NCI-H1694 treated with DMSO at 0.1 percent for 48 hours (cell line): ENCODE measurements at places on chromosomes 2 and 18.

DNA sequence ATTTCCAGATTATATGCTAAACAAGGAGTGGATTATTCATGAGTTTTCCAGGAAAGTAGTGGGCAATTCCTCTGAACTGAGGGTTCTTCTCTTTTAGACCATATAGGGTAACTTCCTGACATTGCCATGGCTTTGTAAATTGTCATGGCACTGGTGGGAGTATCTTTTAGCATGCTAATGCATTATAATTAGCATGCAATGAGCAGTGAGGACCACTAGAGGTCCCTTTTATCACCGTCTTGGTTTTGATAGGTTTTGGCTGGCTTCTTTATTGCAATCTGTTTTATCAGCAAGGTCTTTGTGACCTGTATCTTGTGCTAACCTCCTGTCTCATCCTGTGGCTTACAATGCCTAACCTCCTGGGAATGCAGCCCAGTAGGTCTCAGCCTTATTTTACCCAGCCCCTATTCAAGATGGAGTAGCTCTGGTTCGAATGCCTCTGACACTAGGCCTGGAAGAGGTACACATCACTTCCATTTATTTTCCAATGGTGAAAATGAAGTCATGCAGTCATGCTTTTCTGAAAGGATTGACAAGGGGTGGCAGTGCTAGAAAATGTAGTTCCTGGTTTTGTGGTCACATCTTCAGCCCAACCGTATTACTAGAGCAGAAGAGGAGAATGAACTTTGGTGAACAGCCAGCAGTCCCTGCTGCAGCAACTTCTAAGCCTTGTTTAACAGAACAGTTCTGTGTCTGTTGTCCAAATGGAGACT, 26.6 kb upstream of the ITGA4 start:
- no peak for DNase-seq

DNA sequence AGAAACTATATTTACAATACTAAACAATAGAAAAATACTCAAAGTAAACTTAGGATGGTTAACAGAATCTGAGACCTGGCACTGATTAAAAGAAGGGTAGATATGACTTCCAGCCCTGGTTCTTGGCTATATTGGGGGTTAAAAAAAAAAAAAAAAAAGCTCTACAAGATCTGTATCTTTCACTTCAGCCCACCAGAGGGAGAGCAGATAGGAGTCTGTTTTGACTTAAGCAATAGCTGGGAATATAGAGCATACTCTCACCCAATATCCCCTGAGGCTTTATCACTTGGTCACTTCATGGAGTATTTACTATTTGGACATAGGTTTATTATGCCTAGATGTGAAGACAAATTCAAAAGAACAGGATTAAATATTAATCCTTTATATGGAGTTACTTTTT, 598.9 kb upstream of the LINC00305 start:
- DNase-seq: no peak

DNA sequence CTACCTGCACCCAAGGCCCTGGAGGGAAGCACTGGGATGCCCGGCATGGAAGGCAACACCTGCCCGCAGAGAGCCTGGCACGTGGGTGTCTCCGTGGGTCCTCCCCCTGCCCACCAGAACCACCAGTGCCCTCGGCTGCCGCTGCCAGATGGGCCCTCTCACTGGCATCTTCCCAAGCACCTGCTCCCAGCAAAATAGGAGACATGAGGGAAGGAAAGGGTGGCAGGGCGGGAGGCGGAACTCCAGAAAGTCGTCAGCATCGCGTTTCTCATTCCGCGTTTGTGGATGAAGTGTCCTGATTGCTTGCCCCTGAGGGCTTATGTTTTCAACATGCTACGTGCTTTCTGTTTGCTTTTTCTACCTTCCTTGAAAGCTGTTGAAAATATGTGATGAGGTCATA, 8.8 kb upstream of the SNTG2 start:
- DNase-seq: no peak

GRCh38 chr2:221572821-221573429, 821 bp upstream of the EPHA4 start:
- DNase-seq: no peak

- DNase-seq: no peak
Observed at GRCh38 chr2:144607891-144608521, 88.1 kb upstream of the ZEB2 start.

- peak; percentile 68 for DNase-seq
Observed at GRCh38 chr2:207133820-207134519, 31.8 kb downstream of the KLF7 start.

GRCh38 chr2:8447610-8448221, 234.1 kb upstream of the ID2 start:
- DNase-seq: no peak

DNA sequence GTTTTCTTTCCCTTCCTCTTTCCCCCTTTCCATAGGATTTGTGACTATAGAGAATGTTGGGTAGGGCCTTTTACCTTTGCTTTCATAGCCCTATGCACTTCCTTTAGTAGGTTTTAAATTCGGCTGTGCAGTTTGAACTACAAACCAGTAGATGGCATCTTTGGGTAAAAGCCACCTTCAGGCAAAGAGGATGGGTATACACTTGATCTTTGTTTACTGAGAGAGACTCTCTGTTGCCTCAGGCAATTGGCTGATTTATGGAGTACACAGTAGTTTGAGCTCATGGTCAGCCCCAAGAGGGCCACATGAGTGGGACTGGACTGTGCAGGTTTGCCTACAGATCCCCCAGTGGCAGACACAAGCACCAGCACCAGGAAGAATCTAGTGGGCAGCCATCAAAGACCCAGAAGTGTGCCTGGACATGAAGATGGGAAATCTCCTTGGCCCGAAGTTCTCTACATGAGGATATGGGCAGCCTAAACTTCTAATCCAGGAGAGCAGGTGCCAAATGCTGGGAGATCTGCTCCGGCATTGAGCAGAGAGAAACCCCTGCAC, 1304.3 kb upstream of the DDX18 start:
- peak; percentile 30 for DNase-seq

- DNase-seq: no peak
Observed at GRCh38 chr18:69872661-69873060, 75.0 kb downstream of the CD226 start.

GRCh38 chr2:175187378-175187777, 5.9 kb upstream of the ATP5MC3 start:
- DNase-seq: no peak

- no peak for DNase-seq
Observed at GRCh38 chr2:197184959-197185586, 125.5 kb downstream of the ANKRD44 start.

GRCh38 chr2:108061439-108062042, 75.2 kb downstream of the SLC5A7 start:
- no peak for DNase-seq

DNA sequence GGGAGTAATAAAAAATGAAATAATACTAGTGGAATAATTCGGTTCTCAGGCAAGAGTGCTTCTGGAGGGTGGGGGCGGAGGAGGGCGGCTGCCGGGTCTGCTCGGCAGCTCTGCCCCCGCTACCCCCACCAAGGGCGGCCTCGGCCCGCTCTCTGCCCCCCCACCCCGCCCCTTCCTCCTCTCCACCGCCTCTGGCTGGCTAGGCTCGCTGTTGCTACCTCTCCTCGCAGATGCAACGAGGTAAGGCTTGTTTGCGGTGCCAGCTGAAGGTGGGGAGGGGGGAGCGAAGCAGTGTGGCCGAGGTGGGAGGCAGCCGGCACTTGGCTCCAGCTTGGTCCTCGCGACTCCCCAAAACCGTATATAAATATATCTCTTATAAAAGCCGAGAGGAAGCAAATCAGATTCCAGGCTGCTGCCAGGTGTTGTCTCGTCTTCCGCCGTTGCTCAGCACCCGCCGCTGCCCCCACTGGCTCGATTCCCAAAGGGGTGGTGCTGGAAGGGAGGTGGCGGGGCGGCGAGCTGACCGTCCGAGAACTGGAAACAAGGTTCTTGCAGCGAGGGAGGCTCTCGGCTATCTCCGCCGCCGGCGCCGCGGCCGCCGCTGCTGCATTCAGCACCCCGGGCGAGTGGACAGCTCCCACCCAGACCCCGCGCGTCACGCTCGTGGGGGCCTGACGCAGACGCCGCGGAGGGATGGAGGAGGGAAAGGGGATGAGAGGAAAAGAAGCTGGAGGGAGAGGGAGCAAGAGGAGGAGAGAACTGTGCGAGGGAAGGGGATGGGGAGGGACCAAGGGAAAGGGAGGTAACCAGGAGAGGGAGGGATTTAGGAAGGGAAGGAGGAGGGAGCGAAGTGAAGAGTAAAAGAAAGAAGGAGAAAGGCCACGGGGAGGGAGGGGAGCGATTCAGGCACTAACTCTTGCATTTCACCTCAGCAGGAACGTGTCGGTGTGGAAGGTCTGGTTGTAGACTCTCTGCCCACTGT, at the start of gene MARCHF4:
Gene MARCHF4, minus strand, starts transcription at position 763 of the 982 bp plus-strand sequence. CDS start 2,223 bp downstream, outside the sequence.
- peak; percentile 32 for DNase-seq

DNA sequence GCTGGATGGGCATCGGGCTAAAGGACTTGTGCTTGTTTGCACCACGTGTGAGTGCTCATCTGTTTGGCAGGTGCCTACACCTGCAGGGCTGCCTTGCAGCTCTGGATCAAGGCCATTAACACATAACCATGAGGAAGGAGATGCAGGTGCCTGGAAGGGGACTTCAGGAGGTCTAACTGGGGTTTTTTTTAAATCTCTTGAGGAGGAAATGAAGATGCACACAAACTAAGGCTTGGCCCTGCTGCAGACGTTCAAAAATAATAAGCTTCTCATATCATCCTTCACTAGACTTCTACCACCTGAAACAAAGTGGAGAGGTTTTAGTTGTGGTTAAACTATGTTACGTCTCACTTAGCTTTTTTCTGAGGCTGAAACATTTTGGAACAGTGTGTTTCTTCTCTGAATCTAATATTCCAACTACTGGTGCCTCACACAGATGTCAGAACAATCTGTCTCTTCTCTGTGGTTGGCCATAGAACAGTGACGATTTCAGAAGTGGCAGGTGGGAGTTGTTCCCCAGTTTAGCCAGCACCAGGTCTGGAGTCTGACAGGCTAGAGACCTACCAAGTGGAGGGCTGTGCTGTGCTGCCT, 36.5 kb downstream of the BCL2L11 start:
- peak; percentile 17 for DNase-seq

GRCh38 chr2:10579441-10579840, 110.3 kb downstream of the NOL10 start:
- no peak for DNase-seq

- DNase-seq: no peak
Observed at GRCh38 chr2:240998995-240999791, 775 bp downstream of the SNED1 start.

DNA sequence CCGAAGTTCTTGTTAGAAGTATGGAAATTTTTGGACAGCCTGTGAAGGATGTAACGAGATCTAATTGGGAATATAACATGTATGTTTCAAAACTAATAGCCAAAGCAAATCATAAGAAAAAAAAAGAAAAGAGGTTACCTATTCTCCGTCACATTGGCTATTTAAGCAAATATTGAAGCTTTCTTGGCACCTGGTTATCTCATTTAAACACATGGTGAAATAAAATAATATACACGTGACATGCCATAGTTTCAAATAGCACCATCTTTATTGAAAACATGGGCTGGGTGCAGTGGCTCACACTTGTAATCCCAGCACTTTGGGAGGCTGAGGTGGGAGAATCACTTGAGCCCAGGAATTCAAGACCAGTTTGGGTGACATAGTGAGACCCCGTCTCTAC, 56.7 kb downstream of the ZEB2 start:
- no peak for DNase-seq

- DNase-seq: no peak
Observed at GRCh38 chr2:5453220-5454050, 238.7 kb upstream of the SOX11 start.

DNA sequence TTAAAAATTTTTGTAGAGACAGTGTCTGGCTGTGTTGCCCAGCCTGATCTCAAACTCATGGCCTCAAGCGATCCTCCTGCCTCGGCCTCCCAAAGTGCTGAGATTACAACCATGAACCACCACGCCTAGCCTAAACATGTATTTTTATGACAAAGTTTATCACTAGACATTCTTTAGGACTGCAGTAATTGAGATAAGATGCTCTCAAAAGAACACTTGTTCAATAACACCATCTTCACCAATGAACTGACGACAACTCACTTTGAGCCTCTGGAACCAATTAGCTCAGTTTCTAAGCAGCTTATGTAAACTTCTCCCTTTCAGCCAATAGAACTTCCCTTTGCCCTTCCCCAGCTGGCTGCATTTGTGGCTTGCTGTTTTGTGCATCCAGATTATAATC, 15.3 kb upstream of the PPP4R1 start:
- no peak for DNase-seq

- peak; percentile 95 for DNase-seq
Observed at GRCh38 chr2:55693181-55694125, at the start of gene PNPT1. TSS of gene PNPT1 (minus strand) at chr2:55693844. CDS start at chr2:55693823, 21 bp downstream.

- DNase-seq: no peak
Observed at GRCh38 chr2:1742681-1743395, 1.5 kb downstream of the PXDN start.

DNA sequence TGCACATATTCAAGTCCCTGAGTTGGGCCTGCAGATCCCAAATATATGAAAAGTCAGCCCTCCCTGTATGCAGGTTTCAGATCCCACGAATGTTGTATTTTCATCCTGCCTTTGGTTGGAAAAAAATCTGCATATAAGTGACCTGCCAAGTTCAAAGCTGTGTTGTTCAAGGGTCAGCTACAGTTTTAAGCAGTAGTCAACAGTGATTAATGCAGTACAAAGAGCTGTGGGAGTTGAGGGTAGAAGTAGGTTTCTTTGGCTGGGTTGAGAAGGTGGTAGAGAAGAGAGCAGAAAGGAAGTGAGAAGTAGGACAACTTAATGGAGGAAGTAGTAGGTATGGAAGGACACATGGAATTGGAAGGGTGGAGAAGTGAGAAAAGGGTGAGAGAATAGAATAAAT, 127.9 kb downstream of the ANKRD44 start:
- DNase-seq: no peak

DNA sequence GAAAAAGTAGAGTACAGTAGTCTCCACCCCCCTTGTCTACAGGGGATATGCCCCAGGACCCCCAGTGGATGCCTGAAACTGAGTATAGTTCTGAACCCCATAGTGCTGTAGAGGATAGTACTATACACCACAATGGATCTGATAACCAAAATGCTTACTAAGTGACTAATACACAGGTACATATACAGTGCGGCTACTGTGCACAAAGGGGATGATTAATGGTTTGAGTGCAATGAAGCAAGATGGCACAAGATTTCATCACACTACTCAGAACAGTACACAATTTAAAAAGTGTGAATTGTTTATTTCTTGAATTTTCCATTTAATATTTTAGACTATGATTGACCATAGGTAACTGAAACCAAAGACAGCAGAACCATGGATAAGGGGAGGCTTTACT, 446.9 kb upstream of the NRP2 start:
- no peak for DNase-seq
